ENCODE measurements at places on chromosomes 3 and 15. TPM values are rescaled to one million over a fixed set of nuclear protein-coding genes. Genes with fewer than 3 reads are reported as not detected.
A peak's percentile ranks its signal among the peaks of the same experiment; 100 is the strongest.

DNA sequence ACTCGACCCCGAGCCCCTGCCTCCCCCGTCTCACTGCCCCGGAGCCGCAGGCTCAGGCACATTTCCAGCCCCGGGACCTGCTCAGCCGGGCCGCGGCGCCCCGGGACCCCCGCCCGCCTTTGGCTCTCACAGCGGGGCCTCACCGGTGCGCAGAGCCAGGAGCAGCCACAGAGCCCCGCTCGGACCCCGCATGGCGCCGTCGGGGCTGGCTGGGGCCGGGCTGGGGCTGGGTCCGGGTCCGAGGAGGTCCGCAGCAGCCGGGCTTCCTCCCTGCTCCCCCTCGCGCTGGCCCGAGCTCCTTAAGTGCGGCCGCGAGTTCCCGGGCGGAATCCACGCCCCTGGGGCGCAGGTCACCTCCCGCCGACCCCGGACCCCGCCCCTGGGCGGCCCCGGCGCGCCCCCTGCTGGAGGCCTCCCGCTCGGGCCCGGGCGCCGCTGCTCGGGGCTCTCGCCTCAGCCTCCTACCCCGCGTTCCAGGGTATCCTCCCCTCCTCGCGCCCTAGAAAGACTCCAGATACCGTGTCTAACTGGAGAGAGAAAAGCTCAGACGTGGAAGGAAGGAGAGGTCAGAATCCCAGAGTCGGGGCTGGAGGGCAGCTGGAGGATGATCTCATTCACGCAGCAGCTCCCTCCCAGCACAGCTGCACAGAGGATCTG lies at the start of gene MELTF:
TSS of gene MELTF (minus strand) at position 307 of the 657 bp plus-strand sequence. CDS start at position 192, 115 bp downstream.
- DNase-seq: peak; percentile 84
- H3K27ac ChIP-seq: no peak within 1 kb of the TSS
- H3K36me3 ChIP-seq: no peaks in the 10 kb centered on the region
- peaks cover 18% of the 10 kb centered on the region for H3K4me1 ChIP-seq
- peak within 1 kb of the TSS; percentile 72 for H3K4me3 ChIP-seq

DNA sequence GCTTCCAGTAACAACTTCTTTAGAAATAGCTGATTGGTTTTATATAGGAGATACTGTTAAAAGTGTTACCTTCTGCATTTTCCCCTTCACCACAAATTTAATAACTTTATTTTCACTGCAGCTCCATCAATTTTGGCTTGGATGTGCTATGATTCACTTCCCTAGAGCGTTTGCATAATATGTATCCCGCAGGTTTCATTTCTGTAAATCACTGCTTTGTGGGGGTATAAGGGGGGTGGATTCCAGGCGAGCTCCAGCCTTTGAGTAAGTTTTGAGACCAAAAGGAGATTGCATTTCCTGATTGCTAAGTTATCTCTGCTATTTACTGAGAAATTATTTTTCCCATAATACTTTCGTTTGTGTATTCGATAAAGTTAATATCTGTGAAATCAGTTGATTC lies 232.6 kb downstream of the TBL1XR1 start:
- no peak overlapping the region for H3K4me3 ChIP-seq
- peaks cover 6% of the 10 kb centered on the region for H3K27me3 ChIP-seq
- no peak for DNase-seq
- no peaks in the 10 kb centered on the region for H3K36me3 ChIP-seq
- peaks cover 6% of the 10 kb centered on the region for H3K4me1 ChIP-seq

The RNF168 gene
- 20.8 TPM for total RNA-seq

- no peak overlapping the region for H3K27ac ChIP-seq
- peaks cover 9% of the 10 kb centered on the region for H3K27me3 ChIP-seq
- no peak for DNase-seq
- H3K4me1 ChIP-seq: no peaks in the 10 kb centered on the region
- no peak overlapping the region for H3K4me3 ChIP-seq
Observed at GRCh38 chr15:33279613-33280205, 31.1 kb upstream of the RYR3 start.

The OR5K4 gene
- total RNA-seq: not detected

GRCh38 chr3:140943781-140944552 lies 2.3 kb downstream of the SLC25A36 start:
- H3K36me3 ChIP-seq: peaks cover 23% of the 10 kb centered on the region
- peak overlapping the region; percentile 93 for H3K4me3 ChIP-seq
- H3K27ac ChIP-seq: no peak overlapping the region
- H3K27me3 ChIP-seq: no peaks in the 10 kb centered on the region
- no peak for DNase-seq
- peaks cover 49% of the 10 kb centered on the region for H3K4me1 ChIP-seq

The ZNF860 gene
- total RNA-seq: 0.30 TPM

GRCh38 chr15:59993950-59994401 lies 10.1 kb upstream of the FOXB1 start:
- no peak overlapping the region for H3K4me3 ChIP-seq
- peaks cover 61% of the 10 kb centered on the region for H3K27me3 ChIP-seq
- no peaks in the 10 kb centered on the region for H3K36me3 ChIP-seq
- H3K27ac ChIP-seq: no peak overlapping the region
- peaks cover 32% of the 10 kb centered on the region for H3K4me1 ChIP-seq
- DNase-seq: peak; percentile 45

DNA sequence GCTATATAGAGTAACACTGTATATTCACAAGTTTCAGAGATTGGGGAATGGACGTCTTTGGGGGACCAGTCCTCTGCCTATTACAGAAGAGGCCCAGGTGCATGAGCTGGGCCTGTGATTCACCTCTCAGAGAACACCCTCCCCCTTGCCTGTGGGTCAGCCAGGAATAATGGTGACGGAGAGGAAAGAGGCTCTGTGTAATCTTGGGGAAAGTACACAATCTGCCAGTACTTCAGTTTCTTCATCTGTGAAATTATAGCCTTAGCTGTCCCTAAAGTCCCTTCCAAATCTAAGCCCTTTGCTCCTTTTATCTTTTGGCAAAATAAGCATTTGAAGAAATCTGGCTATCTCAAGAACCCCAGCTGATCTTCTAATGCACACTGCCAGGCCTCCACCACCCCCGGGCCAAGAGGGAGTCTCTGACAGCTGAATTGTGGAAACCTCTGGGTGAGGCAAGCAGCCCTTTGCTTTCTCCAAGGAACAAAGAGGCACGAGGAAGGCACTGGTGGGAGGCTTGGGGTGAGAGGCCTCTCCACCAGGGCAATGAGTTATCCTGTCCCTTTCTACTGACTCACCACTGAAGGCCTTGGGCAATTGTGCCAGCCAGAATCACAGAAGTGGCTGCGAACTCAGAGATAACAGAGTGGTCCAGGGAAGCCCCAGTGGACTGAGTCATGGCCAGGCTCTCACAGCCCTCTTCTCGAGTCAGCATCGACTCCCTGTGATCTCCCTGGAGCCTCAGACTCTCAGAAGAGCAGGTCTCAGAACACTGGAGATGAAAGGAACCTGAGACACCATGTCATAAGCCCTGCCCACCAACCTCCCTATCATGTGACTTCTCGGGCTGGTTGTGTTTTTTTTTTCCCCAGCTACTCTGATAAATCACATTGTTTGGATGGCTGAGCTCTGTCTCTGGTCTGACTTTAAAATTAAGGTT lies 31.8 kb downstream of the CCNL1 start:
- H3K27ac ChIP-seq: peak overlapping the region; percentile 95
- H3K4me1 ChIP-seq: peaks cover 70% of the 10 kb centered on the region
- H3K4me3 ChIP-seq: peak overlapping the region; percentile 57

GRCh38 chr15:97728791-97729190 lies 231.7 kb upstream of the ARRDC4 start:
- H3K36me3 ChIP-seq: no peaks in the 10 kb centered on the region
- DNase-seq: no peak
- no peak overlapping the region for H3K27ac ChIP-seq
- no peaks in the 10 kb centered on the region for H3K27me3 ChIP-seq
- no peaks in the 10 kb centered on the region for H3K4me1 ChIP-seq
- H3K4me3 ChIP-seq: no peak overlapping the region

The MESP2 gene
- total RNA-seq: 0.14 TPM

The PCOLCE2 gene
- 0.39 TPM for total RNA-seq

DNA sequence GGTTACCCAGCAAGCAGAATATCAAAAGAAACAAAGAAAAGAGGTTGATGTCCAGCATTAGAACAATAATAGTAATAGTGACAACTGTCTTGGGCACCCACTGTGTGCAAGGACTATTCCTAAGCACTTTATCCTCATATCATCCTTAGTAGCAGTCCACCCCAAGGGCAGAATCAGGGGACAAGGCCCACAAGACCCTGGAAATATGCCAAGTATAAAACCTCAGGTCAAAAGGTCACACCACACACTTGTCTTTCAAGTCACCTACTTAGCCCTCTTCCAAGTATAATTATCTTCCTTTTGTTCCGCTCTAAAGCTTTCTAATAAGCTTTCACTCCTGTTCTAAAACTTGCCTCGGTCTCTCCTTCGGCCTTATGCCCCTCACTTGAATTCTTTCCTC lies 124.0 kb upstream of the STT3B start:
- no peaks in the 10 kb centered on the region for H3K27me3 ChIP-seq
- DNase-seq: no peak
- no peak overlapping the region for H3K4me3 ChIP-seq
- no peaks in the 10 kb centered on the region for H3K36me3 ChIP-seq
- H3K27ac ChIP-seq: no peak overlapping the region

DNA sequence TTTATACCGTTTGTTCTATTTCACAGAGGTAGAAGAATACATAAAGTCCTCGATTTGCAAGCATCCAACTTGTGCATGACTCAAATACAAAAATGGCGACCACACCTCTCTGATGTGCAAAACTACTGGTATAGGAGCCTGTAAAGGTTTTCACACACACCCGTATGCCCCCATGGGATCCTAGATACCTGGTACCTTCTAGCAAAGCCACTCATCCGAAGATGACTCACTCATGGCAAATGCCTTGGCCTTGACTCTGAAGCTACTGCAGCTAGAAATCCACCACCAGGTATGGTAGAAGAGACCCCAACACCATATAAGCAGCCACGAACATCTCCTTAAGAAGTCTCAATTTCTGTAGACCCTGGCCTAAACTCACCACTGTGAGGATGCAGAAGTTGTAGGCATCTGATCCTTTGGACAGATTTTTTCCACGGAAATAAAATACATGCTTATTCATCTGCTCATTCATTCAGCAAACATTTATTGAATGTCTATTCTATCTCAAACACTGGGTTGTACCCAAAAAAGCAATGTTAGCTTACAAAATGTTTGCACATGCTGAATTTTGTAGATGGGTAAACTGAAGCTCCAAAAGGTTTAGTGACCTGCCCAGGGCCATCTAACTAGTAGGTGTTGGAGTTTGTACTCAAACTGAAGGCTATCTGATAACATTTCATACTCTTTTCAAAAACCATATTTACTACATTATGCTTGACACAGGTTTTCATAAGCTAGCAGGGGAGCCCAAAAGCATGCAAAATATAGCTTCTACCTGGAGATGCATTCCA lies 158.8 kb downstream of the RORA start:
- H3K27me3 ChIP-seq: peaks cover 26% of the 10 kb centered on the region
- no peak overlapping the region for H3K27ac ChIP-seq
- H3K4me1 ChIP-seq: no peaks in the 10 kb centered on the region
- H3K36me3 ChIP-seq: no peaks in the 10 kb centered on the region

DNA sequence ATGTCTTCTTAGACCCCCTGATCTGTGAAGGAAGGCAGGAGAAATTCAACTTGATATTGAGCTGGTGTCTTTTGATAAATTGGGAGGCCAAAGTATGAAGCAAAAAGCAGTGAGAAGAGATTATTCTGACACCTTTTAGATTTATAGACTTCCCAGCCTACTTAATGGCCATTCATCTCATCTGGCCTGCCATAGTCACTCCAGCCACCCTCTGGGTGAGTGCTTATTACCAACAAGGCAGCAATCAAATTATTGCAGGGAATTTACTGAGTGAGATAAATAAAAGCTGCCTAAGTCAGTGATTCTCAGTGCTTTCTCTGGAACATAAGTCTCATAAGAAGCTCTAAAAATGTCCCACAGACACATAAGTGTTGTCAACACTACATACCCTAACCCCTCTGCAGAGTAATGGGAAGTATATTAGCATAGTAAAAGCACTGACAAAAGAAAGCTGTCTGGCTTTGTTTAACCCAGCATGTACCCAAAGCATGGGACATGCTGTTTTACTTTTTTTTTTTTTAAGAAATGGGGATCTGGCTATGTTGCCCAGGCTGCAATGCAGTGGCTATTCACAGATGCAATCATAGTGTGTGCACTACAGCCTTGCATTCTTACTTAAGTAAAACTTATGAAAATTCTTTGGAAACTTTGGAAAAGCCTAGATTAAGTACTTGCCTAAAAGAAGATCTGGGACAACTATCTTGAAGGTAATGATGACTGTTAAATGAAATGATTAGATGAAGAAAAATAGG lies 725.3 kb downstream of the TUSC7 start:
- H3K27me3 ChIP-seq: no peaks in the 10 kb centered on the region
- H3K4me3 ChIP-seq: no peak overlapping the region
- no peak for DNase-seq
- no peaks in the 10 kb centered on the region for H3K4me1 ChIP-seq
- H3K27ac ChIP-seq: no peak overlapping the region

The GOLGA8T gene
- total RNA-seq: not detected

DNA sequence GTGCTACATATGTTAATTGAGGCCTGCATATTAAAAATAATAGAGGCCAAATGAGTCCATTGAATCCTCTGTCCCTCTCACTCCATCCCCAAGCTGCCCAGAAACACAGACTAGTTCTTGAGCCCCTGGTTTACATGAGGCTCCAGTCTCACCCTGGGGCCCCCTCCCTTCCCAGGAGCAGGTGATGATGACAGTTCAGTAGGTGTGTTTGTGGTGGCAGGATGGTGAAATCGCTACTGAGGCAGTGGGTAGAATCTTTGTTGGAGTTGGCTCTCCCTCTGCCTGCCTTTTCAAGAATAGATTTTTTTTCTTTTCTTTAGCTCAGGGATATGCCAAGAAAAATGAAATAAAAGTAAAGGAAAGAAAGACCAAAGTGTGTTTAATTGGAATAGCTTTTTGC lies 288.7 kb downstream of the EPHB1 start:
- no peaks in the 10 kb centered on the region for H3K4me1 ChIP-seq
- no peak overlapping the region for H3K4me3 ChIP-seq
- H3K27me3 ChIP-seq: peaks cover 2% of the 10 kb centered on the region
- H3K27ac ChIP-seq: no peak overlapping the region

- H3K27ac ChIP-seq: no peak overlapping the region
- no peak for DNase-seq
- H3K36me3 ChIP-seq: no peaks in the 10 kb centered on the region
Observed at GRCh38 chr3:196145468-196146262, 63.8 kb upstream of the TFRC start.

GRCh38 chr15:70265466-70265978 lies 167.8 kb upstream of the TLE3 start:
- H3K4me1 ChIP-seq: peaks cover 39% of the 10 kb centered on the region
- DNase-seq: no peak
- no peak overlapping the region for H3K27ac ChIP-seq
- no peak overlapping the region for H3K4me3 ChIP-seq
- H3K27me3 ChIP-seq: peaks cover 14% of the 10 kb centered on the region

DNA sequence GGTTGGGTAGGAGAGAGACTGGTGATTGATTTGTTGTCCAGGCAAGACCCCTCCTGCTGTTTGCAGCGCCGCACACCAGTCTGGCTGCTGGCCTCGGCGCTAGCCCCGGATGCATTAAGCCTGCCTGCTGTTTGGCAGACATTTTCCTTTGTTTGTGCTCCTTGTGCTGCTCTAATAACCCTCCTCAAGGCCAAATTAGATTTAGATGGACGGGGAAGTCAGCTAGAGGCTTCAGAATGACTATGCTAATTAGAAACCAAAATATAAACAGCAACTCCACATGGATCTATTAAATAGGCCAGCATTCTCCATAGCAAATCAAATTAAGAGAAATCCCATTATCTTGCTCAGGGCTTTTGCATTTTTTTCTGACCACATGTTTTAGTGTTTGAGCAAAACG lies 445.2 kb downstream of the SQOR start:
- no peak for DNase-seq
- H3K4me3 ChIP-seq: no peak overlapping the region
- H3K4me1 ChIP-seq: no peaks in the 10 kb centered on the region
- no peak overlapping the region for H3K27ac ChIP-seq
- no peaks in the 10 kb centered on the region for H3K36me3 ChIP-seq
